Naive thymus-derived CD4-positive, alpha-beta T cell (primary cell): ENCODE measurements at places on chromosomes 6 and 20.
A peak's percentile ranks its signal among the peaks of the same experiment; 100 is the strongest.

GRCh38 chr6:5095236-5095635, 10.1 kb downstream of the PPP1R3G start:
- DNase-seq = no peak

DNA sequence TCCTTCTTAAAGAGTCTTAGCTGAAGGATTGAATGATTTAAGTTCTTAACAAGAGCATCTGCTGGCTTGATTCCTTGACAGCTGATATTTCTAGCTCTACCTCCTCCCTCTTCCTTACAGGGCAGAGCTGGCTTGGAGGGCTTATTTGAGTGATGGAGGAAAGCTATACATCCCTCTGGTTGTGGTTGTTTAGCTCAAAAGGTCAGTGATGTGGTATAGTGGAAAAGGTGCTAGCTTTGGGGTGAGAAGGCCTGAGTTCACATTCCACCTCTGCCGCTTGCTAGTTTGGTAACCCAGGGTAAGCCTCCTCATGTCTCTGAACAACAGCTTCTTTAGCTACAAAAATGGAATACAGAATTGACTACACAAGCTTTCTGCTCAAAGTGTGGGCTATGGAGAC, 8.3 kb downstream of the CHMP4B start:
- DNase-seq = no peak

- DNase-seq = no peak
Measured at GRCh38 chr20:38243709-38244020, 16.9 kb downstream of the KIAA1755 start.

GRCh38 chr20:58306421-58307261, 2.9 kb upstream of the RAB22A start:
- peak; percentile 61 for DNase-seq

GRCh38 chr6:97654674-97655073, 371.7 kb upstream of the MMS22L start:
- DNase-seq = no peak

DNA sequence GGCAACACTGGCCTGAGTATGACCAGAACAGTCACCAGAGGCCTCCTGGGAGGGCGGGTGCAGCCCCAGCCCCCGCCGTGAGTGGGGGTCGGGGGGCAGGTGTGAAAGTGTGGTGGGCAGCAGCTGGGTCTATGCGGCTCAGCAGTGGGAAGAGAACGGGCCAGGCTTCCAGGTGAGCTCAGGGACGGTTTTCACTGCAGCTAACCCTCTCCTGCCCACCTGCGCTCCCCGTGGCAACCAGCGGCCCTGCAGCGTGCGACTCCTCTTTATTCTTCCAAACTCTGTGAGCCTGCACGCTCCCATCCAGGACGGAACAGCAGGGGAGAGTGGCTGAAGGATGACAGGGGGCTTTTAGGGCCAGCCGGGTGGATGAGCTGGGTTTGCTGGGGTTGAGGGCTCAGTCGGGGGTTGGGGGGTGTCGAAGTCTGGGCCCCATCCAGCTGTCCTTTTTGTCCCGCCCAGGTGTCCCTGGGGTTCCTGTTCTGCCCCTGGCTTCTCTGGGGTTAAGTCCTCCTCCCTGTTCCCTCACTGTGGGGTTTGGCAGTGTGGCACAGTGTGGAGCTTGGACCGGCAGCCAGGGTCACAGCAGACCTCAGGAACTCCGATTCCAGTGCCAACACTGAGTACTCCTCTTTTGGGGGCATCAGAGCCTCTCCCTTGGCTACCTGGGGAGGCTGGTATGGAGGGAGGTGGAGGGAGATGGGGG, 859 bp upstream of the BIRC7 start:
- DNase-seq = no peak

DNA sequence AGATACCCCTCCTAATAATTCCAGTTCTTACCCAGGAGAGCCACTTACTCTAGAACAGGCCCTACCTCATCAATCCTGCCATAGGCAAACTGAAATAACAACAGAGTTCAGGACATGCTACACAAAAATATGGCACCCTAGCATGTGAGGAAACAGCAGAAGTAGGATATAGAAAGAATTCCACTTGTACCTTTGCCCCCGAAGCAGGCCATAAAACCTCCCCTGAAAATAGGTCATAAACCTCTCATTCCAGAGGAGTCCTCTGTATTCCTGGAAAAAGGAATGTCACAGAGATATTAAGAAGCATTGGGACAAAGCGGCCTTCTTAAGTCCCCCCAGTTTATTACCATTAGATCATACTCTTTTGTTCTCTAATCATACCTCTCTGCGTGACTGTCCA, 504.3 kb upstream of the MARCKS start:
- no peak for DNase-seq

DNA sequence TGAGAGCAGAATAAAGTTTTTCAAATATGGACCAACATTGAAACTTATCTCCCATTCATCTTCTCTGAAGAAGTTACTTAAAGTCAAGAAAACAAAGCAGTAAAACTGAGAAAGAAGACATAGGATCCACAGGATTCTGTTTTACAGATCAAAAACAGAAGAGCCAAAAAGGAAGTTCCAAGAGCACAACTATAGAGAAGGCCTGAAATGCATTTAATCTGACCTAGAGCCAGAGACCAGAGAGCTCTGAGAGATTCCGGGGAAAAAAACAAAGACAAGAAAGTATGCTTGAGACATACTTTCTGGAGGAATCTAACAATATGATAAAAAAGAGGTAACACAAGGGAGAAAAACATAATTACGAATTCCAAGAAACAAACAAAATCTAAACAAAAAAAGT, 26.1 kb downstream of the SRPK1 start:
- no peak for DNase-seq

DNA sequence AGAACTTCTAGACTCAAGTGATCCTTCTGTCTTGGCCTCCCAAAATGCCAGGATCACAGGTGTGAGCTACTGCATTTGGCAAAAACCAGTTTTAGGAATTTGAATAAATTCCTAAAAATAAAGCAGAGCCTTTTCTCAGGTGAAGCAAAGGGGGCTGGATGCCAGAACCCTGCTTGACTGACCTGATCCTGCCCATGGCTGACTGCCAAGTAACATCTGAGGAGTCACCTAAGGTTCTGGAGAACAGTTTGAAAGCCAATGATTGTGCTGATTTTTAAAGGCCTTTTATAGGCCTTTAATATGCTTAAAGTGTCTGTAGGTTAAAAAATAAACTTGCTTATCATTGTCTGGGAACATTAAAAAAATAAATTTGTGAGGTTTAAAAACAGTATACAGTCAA, 14.1 kb upstream of the ZSCAN12 start:
- DNase-seq = no peak

GRCh38 chr6:128532827-128533226, 12.4 kb upstream of the PTPRK start:
- DNase-seq = no peak

DNA sequence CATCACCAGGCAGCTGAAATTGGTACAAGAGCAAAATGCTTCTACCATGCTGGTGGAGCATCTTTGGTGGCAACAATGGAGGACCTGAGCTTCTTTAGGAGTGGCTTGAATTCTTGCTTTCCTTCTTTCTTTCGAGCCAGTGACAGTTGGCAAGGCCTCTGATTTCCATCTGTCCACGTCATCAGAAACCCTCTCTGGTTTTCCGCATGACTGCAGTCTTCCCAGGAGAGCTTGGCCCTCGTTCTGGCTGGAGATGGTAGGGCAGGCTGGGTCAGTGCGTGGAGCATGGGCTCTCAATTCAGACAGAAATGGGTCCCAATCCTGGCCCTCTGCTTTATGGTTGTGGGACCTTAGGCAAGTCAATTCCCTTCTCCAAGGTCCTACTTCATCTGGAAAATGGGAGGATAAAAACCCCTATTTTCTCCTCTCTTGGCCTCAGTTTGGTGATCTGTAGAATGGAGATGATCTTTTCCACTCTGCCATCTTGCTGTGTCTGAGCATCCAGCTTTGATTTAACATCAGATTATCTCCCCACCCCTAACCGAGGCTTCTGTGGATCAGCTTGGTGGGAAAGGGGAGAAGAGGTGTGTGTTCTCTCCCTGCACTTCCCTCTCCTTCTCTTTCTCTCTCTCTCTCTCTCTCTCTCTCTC, 3.6 kb upstream of the BPIFB1 start:
- no peak for DNase-seq

DNA sequence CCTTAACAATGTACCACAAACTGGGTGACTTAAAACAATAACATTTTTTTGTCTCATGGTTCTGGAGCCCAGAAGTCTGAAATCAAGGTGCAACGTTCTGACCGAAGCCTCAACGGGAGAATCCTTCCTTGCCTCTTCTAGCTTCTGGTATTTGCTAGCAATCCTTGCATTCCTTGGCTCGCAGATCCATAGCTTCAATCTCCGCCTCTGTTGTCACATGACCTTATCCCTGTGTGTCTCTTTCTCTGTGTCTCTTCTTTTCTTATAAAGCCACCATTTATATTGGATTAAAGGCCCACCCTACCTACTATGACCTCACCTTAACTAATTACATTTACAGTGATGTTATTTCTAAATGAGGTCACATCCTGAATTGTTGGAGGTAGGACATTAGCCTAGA, 37.2 kb upstream of the DOK5 start:
- DNase-seq = no peak

GRCh38 chr6:109121411-109121810, 26.1 kb downstream of the CEP57L1 start:
- DNase-seq = no peak

DNA sequence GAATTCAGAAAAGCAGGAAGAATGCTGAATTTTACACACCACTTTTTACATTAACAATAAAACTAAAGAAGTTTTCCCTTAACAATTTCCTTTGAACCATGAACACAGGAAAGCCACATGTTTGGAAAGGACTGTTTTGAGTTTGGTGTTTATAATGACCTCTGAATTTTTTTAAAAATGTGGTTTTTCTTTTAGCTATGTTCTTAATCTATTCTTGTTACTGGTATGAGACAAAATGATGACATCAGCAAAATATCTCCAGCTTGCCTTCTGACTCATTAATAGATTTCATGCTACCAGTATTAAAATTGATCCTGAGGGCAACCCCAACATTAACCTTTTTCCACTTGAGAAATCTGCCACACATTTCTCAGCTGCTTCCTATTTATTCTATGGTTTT, 217.5 kb upstream of the THEMIS start:
- no peak for DNase-seq

- no peak for DNase-seq
Measured at GRCh38 chr6:36717231-36717825, 19.7 kb downstream of the RAB44 start.

GRCh38 chr6:54428431-54428830, 120.2 kb downstream of the TINAG start:
- no peak for DNase-seq

DNA sequence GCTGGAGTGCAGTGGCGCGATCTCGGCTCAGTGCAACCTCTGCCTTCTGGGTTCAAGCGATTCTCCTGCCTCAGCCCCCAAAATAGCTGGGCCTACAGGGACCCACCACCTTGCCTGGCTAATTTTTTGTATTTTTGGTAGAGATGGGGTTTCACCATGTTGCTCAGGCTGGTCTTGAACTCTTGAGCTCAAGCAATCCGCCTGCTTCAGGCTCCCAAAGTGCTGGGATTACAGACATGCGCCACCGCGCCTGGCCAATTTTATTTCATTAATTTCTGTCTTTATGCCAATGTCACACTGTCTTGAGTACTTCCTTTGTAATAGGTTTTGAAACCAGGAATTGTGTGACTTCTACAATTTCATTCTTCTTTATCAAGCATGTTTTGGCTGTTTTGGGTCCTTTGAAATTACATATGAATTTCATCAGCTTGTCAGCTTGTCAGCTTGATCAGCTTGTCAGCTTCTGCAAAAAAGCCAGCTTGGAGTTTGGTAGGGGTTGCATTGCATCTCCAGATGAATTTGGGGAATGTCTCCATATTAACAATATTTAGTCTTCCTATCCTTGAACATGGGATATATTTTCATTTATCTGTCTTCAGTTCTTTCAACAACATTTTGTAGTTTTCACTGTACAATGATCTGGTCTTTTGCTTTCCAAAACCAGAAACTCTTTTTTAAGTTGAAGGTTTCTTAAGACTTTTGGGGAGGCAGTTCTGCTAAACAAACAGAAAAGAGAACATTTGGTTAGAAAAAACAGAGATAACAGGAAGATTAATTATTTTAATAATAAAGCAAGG, 20.8 kb downstream of the ZFAND3 start:
- no peak for DNase-seq

DNA sequence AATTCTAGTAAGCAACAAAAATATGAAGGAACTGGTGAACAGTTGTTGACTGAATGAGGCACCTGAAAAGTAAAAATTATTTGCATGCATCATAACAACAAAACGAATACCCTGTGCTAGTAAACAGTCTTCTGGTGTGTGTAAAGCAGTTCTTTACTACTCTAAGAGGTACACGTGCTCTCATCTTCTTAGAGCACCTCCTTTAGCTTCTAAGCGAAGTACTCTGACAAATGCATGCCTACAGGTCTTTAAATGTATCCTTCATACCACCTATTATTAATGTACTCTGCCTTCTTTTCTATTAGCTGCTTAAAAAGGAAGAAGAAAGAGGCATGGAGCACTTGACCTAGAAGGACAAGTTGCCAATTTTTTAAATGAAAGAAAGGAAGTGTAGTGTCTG, 32.2 kb upstream of the MYB start:
- no peak for DNase-seq

GRCh38 chr20:33731693-33732165, at the start of gene ZNF341:
Gene ZNF341 (plus strand): TSS chr20:33731996. CDS start chr20:33732022, 26 bp downstream.
- DNase-seq = peak; percentile 90

GRCh38 chr20:20217621-20218020, 150.3 kb upstream of the INSM1 start:
- DNase-seq = no peak

DNA sequence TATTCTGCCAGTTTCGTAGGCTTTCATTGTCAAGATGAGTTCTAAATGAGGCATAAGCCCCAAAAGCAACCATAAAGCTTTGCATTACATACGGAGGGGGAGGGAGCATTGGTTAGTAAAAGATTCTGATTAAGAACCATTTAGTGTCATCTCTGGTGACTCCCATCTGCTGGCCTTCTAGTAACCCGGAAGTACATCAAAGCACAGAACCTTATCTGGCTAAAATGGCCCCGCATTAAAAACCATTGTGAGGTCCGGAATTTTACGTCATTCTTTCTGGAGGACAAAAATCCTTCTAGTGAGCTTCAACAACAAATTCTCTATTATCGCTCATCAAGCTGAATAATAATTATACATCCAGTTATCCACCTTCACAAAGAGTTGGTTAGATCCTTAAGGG, 37.8 kb downstream of the METTL24 start:
- no peak for DNase-seq

DNA sequence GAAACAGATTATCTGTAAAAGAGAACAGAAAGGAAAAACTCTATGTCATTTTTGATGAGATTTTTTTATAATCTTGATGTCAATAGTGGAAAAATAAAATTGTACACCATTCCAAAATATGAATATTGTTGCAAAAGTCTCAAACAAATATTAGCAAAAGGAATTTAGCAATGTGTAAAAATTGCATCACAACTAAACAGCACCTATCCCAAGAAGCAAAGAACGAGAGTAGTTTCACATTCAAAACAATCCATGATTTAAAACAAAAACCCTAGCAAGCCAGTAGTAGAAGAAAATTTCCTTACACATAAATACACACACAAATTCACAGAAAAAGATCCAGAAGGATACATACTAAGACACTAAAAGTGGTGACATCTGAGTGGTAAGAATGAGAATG, 38.4 kb downstream of the LCA5 start:
- DNase-seq = no peak
